ENCODE measurements at places on chromosomes 2 and 18.

- peak; percentile 77 for DNase-seq
Observed at GRCh38 chr2:127085317-127085681, 21.7 kb downstream of the BIN1 start.

- no peak for DNase-seq
Observed at GRCh38 chr2:207467716-207468347, 61.9 kb upstream of the CREB1 start.

DNA sequence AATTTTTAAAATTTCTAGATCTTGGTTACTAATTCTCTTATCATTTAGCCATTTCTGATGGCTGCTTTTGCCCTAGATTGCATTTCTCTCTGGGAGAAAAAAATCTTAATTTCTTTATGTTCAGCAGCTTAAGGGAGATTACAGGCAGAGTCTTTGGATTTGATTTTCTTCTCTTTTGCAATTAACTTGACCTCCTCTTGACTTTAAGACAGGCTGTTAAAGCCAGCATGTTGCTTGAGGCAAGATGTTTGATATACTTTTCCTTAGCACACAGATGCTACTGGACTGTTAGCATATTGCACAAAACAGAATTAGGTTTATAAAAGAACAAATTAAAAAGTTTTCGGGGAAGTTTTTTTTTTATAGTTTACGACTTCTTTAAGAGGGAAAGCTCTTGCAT lies 50.0 kb downstream of the XRCC5 start:
- DNase-seq: no peak

GRCh38 chr2:48771241-48772014 lies 15.9 kb upstream of the LHCGR start:
- DNase-seq: no peak

GRCh38 chr2:17373741-17374140 lies 144.5 kb downstream of the RAD51AP2 start:
- DNase-seq: no peak

GRCh38 chr2:45789317-45789716 lies 137.8 kb downstream of the PRKCE start:
- no peak for DNase-seq

DNA sequence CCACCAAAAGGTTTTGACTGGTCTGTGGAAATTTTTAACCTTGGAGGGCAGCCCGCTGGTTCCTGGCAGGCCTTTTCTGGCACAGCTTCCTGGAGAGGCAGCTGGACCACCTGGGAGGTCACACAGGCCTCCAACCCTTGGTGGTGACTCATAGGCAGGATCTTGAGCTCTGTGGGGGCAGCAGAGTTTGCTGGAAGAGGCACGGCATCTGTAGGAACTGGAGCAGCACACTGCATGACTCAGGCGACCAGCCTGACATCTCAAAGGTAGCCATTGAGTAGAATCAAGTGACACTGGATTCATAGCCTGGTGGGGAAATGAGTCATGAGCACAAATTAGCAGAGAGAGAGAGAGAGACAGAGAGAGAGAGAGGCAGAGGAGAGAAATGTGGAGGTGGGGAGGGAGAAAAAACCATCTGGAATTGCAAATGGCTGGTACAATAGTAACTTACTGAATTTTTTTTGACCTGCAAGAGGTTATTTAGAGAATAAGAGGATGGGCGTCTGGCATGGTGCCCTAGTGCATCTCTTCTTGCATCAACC lies 57.4 kb downstream of the TRPM8 start:
- no peak for DNase-seq
